Forelimb muscle (tissue), 1 donor: ENCODE measurements at places on chromosomes 6 and 20.

DNA sequence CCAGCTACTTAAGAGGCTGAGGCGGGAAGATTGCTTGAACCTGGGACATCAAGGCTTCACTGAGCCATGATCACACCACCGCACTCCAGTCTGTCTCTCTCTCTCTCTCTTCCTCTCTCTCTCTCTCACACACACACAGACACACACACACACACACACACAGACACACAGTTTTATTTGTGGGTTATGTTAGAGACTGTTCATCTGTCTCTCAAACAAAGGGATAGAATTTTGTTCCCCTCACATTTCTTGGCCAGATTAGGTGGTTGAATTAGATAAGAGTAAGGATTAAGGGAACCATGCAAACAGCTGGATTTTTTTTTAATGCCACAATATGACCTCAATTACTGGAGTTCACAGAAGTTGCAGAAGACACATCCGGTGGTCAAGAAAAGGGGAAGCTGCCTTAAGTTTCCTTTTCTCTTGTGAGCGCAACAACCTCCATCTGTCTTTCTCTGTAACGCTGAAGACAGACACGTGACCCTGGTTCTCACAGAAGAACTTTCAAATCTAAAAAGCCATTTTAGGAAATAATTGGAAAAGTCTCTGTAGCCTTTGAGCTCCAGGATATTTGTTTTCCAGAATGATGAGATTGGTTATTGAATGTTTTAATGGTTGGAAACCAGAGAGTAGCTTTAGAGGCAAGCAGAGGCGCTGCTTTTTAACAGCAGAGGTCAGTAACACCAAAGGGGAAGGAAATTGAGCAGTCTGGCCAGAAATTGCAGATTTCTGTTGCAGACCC is 32.9 kb upstream of the LGSN start:
- DNase-seq: peak; percentile 45

DNA sequence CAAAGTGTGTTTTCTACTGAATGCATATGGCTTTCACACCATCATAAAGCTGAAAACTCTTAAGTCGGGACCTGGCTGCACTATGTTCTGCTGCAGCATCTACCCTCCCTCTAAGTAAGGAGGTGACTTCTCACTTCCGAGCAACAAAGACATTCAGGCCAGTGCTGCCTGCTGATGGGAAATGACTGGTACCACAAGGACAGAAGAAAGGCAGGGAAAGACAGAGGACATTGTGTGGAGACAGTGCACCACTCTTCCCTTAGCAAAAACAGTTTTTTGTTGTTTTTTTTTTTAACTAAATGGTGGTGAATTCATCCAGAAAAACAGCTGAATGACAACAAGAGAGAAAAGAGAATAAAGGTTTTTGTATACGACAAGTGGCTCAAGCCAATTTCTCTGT is 81.5 kb downstream of the MAP7 start:
- DNase-seq: no peak

DNA sequence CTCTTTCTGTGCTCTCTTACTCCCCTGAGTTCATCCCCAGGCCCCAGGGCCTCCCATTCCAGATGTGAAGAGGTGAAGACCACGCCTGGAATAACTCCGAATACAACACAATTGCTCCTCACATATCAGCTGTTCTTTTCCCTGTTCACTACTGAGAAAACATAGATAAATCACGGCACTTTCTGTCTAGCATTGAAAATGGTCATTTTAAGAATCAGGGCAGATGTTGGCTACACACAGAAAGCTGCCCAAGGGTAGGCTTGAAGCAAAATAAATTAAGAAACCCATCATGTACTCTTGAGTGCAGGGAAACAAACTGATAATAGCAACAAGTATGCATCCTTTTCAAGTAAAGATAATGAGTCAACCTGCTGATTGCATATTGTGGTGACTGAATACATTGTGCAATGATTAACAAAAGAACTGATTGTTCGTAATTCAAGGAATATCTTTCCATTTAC is 382.5 kb downstream of the PRKN start:
- DNase-seq: no peak

DNA sequence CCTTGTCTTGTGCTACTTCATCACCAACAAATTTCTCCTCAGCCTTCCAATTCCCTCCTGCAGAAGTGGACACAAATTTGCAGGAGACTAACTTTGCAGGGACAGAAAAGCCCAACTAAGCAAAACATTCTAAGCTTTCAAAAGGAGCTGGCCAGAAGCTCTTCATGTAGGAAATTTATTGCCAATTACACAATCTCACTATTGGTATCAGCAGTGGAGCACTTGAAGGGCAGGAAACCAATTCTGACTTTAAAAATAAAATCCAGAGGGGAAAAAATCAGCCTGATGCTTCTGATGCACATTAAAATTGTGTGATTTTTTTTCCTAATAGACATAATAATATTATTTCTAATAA is 193.3 kb downstream of the LY86 start:
- DNase-seq: no peak

DNA sequence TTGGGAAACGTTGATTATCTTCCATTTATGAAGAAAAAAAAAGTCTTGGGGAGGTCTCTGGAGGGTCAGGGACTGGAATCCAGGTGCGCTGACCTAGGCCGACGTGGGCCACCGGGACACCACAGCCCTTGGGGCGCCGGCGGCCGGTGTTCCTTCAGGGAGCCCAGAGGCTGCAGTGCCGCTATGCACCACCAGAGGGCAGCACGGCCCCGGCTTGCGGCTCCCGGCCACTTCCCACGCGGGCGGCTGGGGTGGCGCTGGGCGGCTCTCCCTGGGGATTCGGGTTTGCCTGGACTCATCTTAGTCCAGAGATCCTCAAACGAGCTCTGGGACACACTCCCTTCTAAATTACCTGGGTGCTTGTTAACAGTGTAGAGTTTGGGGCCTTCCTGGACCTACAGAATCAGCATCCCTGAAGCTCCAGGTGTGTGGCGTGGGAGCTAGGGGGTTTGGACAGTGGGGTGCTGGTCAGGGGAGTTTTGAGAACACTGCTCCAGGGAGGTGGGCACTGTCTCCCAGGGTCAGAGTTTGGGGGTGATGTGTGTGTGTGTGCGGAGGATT is 23.0 kb upstream of the GTSF1L start:
- no peak for DNase-seq

- no peak for DNase-seq
Measured at GRCh38 chr20:62603907-62604785, 38.2 kb upstream of the SLCO4A1 start.

DNA sequence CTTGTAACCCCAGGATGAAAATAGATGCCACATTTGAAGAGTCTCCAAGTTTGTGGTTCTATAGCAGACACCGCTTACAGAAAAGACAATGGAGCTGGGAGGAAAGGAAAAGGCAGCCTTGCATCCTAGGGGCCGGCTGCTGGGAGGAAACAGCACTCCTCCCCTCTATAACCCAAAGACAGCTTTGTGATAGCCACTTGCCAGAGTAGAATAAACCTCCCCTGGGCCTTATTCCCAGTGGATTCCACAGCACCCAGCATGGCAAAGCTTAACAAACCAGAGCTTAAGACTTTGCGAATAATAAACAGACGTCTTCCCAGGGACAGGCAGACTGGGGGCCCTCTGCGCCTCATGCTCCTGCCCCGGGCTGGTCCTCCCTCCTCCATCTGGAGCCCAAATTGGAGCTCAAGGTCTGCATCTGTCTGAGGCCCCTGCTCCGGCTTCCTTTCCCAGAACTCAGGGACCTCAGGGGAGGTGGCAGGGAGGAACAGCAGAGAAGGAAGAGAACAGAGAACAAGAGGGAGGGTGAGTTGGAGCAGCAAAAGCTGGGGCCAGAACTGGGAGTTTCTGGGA is 8.8 kb upstream of the TAF8 start:
- DNase-seq: no peak

DNA sequence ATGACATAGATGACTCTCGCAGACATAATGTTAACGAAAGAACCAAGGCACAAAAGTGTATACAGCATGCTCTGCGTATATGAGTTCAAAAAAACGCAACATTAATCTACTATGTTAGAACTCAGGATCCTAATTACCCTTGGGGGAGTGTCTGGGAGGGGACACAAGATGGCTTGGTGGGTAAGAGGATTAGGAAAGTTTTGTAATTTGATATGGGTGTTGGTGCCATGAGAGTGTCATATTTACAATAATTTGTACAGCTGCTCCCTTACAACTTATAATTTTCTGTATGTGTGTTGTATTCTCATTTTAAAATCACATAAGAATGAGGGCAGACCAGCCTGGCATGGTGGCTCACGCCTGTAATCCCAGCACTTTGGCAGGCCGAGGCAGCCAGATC is 38.6 kb downstream of the TFEB start:
- no peak for DNase-seq

DNA sequence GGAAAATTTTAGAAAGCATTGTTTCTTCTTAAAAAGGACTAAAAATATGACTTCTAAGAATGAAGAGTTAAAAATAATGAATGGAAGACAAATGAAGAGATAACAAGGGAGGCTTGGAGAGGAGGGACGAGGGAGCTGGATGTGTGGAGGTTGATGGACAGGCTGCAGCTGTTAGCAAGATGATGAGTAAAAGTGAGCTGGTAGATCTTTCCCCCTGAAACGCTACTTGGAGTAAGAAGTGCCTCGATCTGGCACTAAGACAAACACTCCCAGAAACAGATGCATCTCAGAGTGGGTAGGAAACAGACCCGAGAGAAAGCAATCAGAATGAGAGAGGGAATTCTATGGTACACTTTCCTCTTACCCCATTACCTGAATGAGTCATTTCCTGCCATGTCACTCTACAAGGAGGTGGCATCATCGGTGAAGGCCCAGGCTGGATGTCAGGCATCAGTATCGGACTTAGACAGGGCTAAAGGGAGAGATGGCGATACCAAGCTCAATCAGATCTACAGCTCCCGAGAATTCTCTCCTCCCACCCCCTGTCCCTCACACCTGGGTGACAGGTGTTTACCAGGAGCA is 154.1 kb upstream of the BMP2 start:
- no peak for DNase-seq

GRCh38 chr6:14470101-14470500 is 352.5 kb downstream of the CD83 start:
- DNase-seq: no peak

DNA sequence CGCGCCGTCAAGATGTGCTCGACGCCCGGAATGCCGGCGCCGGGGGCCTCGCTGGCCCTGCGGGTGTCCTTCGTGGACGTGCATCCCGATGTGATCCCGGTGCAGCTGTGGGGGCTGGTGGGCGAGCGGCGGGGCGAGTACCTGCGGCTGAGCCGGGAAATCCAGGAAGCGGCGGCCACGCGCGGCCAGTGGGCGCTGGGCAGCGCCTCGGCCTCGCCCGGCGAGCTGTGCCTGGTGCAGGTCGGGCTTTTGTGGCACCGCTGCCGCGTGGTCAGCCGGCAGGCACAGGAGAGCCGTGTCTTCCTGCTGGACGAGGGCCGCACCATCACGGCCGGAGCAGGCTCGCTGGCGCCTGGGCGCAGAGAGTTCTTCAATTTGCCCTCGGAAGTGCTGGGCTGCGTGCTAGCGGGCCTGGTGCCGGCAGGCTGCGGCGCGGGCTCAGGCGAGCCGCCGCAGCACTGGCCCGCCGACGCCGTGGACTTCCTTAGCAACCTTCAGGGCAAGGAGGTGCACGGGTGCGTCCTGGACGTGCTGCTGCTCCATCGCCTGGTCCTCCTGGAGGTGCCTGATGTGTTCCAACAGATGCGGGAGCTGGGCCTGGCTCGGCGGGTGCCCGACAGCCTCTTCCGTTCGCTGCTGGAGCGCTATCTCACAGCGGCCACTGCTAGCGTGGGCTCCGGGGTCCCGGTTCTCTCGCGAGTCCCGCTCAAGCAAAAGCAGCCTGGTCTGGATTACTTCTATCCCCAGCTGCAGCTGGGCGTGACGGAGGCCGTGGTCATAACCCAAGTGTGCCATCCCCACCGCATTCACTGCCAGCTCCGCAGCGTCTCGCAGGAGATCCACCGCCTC is 656 bp downstream of the TDRD6 start:
- no peak for DNase-seq

- DNase-seq: no peak
Measured at GRCh38 chr6:137357263-137357947, 136.8 kb downstream of the OLIG3 start.

DNA sequence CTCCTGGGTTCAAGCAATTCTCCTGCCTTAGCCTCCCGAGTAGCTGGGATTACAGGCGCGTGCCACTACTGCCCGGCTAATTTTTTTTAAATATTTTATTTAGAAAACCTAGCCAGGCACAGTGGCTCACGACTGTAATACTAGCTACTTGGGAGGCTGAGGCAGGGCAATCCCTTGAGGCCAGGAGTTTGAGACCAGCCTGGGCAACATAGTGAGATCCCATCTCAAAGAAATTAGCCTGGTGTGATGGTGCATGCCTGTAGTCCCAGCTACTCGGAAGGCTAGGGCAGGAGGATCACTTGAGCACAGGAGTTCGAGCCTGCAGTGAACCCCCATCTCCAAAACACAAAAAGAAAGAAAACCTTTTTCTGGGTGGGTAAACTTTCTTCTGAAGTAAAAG is 2.4 kb downstream of the SLC44A4 start:
- no peak for DNase-seq

GRCh38 chr6:30763155-30763617 is 18.8 kb upstream of the IER3 start:
- no peak for DNase-seq

GRCh38 chr6:106163446-106163965 is 77.4 kb downstream of the PRDM1 start:
- no peak for DNase-seq

DNA sequence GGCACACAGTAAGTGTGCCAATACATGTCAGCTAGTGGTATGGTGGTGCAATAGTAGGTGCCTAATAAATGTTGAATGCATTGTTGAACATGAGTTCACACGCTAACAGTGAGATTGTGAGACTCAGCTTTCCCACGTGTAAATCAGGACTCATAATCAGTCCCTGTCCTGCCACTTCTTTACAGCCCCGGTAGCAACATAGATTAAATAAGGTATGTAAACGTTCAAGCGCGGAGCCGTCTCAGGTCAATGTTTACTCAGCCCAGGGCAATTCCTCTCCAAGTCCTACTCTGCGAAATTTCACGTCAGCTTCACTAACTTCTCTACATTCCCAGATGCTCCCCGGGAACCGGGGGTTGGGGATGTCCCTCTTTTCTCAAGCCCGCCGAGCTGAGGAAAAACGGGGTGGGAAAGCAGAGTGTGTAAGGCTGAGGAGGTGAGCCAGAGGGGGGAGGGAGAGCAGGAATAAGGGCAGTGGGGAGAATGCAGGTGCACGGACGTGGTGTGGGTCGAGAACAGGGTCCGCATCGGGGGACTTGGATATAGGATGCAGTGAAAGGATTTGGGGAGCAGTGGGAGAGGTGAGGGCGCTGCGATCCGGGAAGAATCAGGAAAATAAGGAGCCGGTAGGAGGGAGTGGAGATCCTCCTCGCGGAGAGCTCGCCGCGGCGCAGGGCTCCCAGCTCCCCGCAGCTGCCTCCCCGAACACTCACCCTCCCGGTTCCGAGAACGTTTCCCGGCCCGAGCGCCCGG is 544 bp upstream of the TP53INP2 start:
- no peak for DNase-seq

GRCh38 chr6:139164001-139164400 is 29.1 kb downstream of the HECA start:
- DNase-seq: no peak

- DNase-seq: no peak
Measured at GRCh38 chr6:160253714-160254113, 4.9 kb downstream of the SLC22A2 start.

DNA sequence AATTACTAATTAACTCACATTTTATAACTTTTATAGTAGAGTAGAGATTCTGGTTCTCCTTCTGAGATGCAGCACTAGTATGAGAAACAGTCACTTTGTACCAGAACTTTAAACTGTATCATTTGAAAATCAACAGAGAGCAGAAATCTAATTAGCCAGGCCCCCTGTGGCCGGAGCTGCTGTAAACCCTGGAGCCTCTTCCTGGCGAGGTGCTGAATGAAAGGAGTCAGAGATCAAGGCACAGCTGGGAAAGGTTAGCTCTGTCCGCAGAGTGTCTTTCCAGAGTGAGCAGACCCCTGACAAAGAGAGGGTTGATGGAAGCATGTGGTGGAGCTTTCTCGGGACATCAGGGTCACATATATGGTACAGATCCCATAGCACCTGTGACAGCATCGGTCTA is 703.8 kb downstream of the RFPL4B start:
- no peak for DNase-seq
